Naive B cell (primary cell): ENCODE measurements at places on chromosomes 16 and 17. TPM values are rescaled to one million over a fixed set of nuclear protein-coding genes. Genes with fewer than 3 reads are reported as not detected.

DNA sequence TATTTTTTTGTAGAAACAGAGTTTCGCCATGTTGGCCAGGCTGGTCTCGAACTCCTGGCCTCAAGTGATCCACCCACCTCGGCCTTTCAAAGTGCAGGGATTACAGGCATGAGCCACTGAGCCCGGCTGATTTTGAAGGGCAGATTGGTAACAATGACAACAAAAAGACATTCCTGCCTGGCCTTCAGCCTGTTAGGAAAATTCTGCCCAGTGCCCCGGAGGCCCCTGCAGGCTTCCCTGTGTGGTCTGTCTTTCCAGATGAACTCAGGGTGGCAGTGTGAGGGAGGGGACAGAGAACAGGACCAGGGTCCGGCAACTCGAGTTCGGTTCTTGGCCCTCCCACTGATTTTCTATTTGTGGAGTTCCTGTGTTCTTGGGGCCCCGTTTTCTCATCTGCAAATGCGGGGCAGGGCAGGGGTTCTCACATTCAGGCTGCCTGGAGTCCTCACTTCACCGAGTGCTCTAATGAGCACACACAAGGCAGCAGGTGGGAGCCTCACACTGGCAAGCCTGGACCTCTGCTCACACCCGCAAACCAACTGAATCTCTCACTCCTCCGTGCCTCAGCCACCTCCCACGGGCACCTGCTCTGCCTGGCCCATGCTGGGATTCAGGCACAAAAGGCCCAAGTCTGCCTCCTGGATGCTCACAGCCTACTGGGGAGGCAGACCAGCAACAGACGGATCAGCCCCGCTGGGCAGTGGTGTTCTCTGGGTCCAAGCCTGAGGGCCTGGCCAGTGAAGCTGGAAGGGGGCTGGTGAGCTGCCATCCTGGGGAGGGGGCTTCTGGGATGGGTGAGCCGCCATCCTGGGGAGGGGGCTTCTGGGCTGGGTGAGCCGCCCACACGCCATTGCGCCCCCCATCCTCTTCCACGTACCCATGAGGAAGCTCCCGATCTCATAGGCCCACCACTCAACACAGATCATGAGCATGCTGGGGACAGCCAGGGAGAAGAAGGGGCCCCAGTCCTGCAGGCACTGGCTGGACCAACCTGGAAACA is 10.3 kb downstream of the SLC47A2 start:
- DNase-seq: no peak

The TBC1D3L gene
- 0.41 TPM for polyA plus RNA-seq

GRCh38 chr16:87332150-87332549 is 15.0 kb upstream of the C16orf95 start:
- DNase-seq: no peak

- DNase-seq: no peak
Observed at GRCh38 chr16:60720060-60720459, 1316.2 kb downstream of the CDH8 start.

DNA sequence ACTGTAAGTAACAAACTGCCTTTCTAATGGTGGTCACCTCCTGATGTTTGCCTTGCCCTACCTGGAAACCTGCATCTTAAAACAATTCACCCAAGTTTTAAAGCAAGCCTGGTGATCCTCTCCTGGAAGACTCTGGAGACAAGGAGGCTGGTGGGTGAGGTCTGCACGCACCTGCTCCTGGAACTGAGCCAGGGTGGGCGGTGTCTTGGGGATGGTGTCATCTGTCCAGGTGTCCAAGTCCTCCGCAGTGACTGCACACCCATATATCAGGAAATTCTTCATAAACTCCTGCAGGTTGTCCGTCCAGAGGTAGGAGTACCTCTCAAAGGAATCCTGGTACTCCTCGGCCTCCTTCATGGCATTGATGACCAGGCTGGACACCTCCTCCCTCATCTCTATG is 44.9 kb downstream of the DNAH17 start:
- no peak for DNase-seq

GRCh38 chr17:77526728-77527350 is 386.1 kb downstream of the SEC14L1 start:
- DNase-seq: no peak

GRCh38 chr17:66716236-66717026 is 118.5 kb upstream of the CACNG5 start:
- no peak for DNase-seq

DNA sequence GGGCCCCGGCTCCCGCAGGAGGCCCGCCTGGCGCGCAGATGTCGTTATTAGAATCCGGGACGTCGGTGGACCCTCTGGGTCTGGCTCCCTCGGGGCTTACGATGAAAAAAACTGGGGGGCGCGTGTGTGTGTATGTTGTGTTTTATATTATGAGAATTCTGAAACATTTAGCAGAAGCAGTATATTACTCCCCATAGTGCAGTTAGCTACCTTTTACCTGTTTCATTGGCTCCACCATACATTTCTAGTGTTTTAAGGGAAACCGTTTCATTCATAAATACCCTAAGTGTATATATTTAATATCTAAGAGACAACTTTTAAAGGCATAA is 486 bp upstream of the DNAJA2 start:
- no peak for DNase-seq

The RAMP2 gene
- not detected for polyA plus RNA-seq

The MYH2 gene
- not detected for polyA plus RNA-seq

The MBTD1 gene
- polyA plus RNA-seq: 11.8 TPM

The GP1BA gene
- polyA plus RNA-seq: 0.64 TPM

GRCh38 chr16:58018803-58019202 is 6.8 kb upstream of the MMP15 start:
- no peak for DNase-seq

The VPS9D1 gene
- 0.88 TPM for polyA plus RNA-seq

DNA sequence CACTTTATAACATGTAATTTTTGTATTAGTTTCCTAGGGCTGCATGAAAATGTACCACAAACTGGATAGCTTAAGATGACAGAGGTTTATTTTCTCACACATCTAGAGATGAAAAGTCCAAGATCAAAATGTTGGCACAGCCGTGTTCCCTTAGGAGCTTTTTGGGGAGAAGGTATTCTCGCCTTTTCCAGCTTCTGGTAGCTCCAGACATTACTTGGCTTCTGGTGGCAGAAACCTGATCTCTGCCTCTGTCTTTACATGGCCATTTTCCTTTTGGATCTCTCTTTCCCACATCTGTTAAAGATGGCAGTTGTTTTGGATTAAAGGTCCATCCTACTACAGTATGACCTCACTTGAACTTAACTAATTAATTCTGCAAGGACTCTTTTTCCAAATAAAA is 885.7 kb upstream of the CDH8 start:
- DNase-seq: no peak

DNA sequence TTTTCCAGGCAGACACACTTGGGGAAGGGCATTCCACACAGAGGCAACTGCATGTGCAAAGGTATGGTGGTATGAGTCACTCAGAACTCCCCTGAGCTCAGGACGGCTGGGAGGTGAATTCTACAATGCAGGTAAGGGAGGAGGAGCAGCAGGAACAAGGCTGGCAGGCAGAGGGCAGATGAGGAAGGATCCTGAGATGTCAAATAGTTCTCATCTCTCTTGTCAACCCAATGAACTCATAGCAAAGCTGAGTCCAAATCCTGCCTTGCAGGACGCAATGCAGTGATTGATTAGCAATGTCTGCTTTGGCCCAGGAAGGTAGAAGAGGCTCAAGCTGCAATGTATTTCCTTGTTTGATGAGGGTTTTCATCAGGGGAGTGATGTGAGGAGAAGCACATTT is 243.5 kb downstream of the XYLT1 start:
- no peak for DNase-seq

The SEPTIN1 gene
- 145 TPM for polyA plus RNA-seq

DNA sequence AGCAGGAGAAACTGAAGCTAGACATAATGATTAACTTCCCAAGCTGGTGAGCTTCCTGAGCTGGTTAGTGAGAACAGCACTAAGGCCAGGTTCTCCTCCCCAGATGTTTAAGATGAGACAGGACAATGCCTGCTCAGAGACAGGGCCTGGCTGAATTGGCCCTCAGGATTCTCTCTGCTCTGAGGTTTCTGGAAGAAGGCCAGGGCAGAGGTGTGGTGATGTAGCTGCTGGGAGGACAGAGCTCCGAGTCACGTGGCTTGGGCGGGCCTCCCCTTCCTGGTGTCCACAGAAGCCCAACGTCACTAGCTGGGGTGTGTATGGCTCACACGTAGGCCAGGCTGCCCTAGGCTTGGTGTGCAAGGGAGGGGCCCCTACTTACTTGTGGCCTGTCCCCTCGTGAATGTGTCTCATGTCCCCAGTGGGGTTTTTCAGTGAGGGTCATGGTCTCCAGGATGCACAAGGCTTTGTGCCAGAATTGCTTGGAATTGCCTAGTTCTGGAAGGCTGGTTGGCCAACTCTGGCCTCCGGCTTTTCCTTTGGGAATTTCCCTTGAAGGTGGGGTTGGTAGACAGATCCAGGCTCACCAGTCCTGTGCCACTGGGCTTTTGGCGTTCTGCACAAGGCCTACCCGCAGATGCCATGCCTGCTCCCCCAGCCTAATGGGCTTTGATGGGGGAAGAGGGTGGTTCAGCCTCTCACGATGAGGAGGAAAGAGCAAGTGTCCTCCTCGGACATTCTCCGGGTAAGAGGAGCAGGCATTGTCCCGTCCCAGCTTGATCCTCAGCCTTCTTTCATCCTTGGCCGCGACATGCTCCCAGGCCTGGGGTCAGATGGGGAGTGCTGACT is 3.4 kb downstream of the NOD2 start:
- DNase-seq: no peak

DNA sequence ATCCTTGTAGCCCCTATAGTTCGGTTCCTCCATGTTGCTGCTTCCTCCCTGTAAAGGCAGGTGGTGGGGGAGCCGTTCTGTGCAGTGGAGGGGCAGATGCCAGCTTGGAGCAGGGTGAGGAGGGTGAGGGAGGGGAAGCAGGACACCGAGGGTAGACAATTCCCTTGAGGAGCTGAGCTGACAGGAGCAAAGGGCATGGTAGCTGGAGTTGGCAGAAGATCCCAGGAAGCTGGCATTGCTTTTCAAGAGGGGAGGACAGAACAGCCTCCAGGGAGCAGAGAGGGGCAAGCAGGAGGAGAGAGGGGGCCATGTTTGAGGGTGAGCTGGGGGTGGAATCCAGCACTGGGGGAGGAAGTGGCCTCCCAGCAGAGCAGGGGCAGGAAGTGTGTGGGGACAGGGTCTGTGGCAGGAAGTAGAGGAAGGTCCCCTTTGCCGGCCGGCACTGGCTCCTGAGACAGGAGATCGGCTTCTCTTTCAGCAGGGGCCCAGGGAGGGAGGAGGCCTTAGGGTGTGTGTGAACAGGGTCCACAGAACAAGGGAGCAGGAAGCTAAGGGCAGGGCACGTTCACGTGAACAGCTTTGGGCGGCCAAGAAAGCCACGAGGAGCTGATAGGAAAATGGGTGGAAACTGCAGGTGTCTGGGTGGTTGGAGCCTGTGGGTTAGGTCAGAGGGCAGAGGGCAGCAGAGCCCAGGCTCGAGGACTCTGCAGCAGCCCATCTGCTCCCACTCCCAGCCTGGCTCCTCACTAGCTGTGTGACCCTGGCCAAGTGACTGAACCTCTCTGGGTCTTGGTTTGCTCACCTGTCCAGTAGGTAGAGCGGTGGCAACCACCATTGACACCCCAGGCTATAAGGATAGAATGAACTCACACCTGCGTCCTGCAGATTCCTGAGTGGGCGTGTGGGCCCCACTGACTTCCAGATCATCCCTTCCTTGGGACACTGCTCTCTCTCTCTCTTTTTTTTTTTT is 17.5 kb upstream of the SPNS2 start:
- no peak for DNase-seq

- no peak for DNase-seq
Observed at GRCh38 chr17:7982173-7982572, 20.2 kb upstream of the GUCY2D start.

The ABI3 gene
- polyA plus RNA-seq: 28.4 TPM

The PSMC3IP gene
- 2.4 TPM for polyA plus RNA-seq

DNA sequence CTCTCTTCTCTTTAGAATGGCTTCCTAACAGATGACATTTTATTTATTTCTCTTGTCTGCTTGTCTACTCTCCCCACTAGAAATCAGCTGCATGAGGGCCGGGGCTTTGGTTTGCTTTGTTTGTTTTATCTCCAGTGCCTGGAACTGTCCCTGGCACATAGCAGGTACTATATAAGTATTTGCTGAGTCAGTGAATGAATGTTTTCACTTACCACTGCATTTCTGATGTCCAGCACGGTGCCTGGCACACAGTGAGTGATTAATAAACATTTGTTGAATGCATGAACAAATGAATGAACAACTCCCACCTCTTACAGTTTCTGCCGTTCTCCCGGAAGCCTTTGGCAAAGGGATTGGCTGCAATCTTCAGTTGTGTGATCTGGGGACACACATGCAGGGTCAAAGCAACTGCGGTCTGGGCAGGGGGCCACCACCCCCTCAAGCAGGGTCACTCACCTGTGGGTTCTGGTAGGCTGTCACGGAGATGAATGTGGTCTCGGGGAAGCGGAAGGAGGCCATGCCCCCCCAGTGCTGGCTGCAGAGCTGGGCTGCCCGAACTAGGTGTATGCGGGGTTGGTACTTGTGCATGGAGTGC is 3.4 kb downstream of the TBX6 start:
- DNase-seq: no peak

- DNase-seq: no peak
Observed at GRCh38 chr16:2458887-2459646, 842 bp upstream of the TEDC2 start.

The FAM171A2 gene
- polyA plus RNA-seq: 0.21 TPM

The CALB2 gene
- not detected for polyA plus RNA-seq

- DNase-seq: no peak
Observed at GRCh38 chr17:2566056-2566455, 27.4 kb upstream of the PAFAH1B1 start.

- no peak for DNase-seq
Observed at GRCh38 chr16:2777903-2778629, 986 bp upstream of the ELOB start.

GRCh38 chr17:37726248-37726647 is 18.6 kb downstream of the HNF1B start:
- no peak for DNase-seq

DNA sequence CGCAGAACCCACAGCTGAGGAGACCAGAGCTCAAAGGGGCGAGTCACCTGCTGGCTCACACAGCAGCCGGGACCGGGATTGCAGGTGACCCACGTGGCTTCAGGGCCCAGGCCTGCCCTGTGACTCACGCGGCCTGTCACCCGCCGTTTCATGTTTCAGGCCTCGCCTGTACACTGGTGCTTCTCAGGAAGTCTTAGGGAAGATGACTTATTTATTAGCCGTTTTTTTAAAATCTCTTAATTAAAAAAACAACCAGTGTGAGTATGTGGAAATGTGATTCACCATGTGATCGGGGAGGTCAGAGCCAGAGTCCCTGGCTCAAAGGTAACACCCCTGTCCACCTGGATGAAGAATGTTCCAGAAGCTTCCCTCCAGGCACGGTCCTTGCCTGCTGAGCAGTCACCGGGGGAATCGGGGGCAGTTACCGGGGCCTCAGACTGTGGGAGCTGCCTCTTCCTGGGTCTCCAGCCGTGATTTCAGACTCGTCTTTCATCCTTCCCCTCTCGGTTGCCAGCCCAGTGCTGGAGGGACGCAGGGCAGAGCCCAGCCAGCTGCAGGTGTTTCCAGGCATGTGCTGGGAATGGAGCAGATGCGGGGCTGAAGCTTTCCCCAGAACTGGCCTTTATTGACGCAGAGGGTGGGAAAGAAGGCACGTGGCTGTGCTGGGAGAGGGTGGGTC is 49.3 kb downstream of the CMIP start:
- DNase-seq: no peak
